ENCODE measurements at places on chromosomes 1 and 21. TPM values are rescaled to one million over a fixed set of nuclear protein-coding genes. Genes with fewer than 3 reads are reported as not detected.

The CD1E gene
- total RNA-seq: not detected

The VASH2 gene
- under 0.01 TPM for total RNA-seq

The S100A2 gene
- total RNA-seq: 0.33 TPM

The NPL gene
- 1.3 TPM for total RNA-seq

Data from vein endothelial cell (primary cell).